ENCODE measurements at places on chromosomes 2 and 18.

GRCh38 chr2:217990389-217990788, 12.4 kb downstream of the TNS1 start:
- no peak for DNase-seq

DNA sequence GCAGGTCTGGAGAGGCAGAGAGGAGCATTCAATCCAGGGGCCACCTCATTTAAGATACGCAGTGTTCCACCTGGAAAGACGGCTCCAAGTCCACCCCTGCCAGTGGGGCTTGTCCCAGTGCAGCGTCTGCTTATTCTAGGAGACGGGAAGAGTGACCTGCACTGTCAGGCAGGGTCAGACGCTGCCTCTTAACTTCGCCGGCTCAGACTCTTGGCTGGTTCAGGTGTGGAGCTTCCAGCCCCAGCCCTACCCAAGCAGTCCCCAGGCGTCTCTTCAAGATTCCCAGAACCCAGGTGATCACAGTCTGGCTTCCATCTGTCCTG, 208.5 kb downstream of the TFCP2L1 start:
- no peak for DNase-seq

GRCh38 chr2:65885266-65885665, 452.9 kb upstream of the SPRED2 start:
- DNase-seq, result no peak

GRCh38 chr2:46349115-46349547, 51.9 kb downstream of the EPAS1 start:
- no peak for DNase-seq

- no peak for DNase-seq
Measured at GRCh38 chr2:1605102-1606045, 138.9 kb downstream of the PXDN start.

GRCh38 chr2:147100406-147101035, 744.3 kb upstream of the ACVR2A start:
- DNase-seq, result no peak

GRCh38 chr18:305003-305501, 37.2 kb upstream of the THOC1 start:
- no peak for DNase-seq

DNA sequence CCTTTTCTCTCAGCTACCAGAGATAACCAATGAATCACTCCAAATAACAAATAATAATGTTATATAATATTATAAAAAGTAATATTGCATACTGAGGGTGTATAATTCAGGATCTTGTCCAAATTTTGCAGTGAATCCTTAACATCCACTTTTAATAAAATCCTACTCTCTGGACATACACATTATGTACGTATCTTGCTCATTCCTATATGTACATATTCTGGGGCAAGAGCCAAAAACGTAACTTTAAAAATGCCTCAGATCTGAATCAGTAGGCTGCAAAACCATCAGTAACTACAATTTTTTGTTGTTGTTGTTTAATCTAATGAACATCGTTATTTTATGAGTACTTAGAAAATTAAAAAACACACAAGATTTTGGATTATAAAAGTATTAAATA, 65.3 kb downstream of the SMAD2 start:
- no peak for DNase-seq

GRCh38 chr2:64637000-64637635, 16.6 kb downstream of the SERTAD2 start:
- no peak for DNase-seq

DNA sequence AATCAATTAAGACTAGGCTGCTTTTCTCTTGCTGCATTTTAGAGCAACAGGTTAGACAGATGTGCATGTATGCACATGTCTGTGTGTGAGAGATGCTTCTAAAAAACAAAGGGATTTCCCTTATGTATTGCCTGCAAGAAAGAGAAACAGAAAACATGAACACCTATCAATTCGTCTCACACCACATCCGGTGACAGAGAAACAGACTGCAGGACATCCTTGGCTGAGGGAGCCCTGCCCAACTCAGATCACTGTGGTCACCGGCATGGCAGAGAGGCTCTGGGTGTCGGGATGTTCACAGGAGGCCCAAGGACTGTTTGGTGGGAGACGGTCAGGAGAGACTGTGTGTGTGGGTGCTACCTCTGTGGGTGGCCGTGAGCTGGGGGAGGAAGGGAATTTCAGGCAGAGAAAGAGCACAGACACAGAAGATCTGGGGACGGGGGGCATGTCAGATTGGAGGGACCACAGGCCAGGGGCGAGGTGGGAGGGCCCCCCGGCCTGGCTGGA, 24.9 kb downstream of the FHL2 start:
- no peak for DNase-seq

- DNase-seq, result no peak
Measured at GRCh38 chr18:3449512-3450011, 410 bp upstream of the TGIF1 start.

DNA sequence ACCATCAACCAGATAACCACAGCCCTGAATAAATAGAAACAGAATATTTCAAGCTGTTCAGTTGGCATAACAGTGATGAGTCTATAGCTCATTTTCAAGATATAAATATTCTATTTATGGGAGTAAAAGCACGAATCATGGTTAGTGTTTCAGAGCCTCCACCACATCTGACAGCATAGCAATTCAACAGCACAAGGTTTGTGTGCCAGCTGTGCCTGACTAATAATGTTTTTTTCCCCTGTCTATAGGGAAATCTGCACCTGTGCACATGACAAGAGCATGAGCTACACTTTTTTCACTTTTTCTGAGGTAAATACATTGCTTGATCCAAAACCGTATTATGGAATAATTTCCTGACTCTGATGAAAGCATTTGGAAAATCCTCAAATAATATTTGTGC, 251.3 kb downstream of the RPIA start:
- DNase-seq, result no peak

DNA sequence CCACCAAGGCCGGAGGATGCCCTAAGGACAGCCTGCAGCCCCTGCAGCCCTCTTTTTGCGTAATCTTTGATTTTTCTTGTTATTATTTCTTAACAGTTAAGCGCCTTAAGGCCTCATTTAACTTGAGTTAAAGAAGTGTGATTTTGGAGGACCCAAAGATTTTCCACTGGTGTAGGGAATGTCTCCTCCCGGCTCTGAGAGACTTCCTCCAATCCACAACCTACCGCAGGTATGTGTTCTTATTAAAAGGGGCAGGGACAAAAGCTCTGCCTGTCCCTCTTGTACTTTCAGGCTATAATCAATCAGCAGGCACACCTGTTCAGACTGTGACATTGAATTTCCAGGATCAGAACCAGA, 285.1 kb downstream of the PRKCE start:
- DNase-seq, result no peak

Data from stimulated activated CD8-positive, alpha-beta memory T cell treated with anti-CD3 and anti-CD28 coated beads, Interleukin-7, amount 100 ng/mL, for 24 hours (primary cell).